ENCODE measurements at places on chromosomes 3 and 15.

GRCh38 chr3:56624725-56625124 lies 58.3 kb downstream of the TASOR start:
- no peak for DNase-seq

DNA sequence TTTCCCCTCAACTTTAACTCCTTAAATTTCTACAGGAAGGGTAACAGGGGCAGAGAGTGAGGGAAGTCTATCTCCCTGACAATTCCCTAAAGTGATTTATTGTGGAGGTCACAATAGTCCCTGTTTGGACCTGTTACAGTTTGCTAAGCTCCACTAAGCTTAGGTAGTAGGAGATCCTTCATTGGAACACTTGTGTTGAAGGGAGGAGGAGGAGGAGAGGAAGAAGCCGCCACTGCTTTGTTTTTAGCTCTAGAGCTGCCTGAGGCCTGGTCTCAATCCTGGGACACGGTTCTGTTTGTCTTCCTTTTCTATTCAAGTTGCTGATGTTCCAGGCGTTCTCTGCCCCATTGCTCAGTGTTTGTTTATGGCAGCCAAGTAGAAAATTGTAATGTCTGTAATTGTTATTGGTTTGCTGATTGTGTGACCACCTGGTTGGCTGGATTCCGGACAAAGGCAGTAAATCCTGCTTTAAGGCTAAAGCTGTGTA lies 48.4 kb downstream of the HES1 start:
- DNase-seq = no peak

DNA sequence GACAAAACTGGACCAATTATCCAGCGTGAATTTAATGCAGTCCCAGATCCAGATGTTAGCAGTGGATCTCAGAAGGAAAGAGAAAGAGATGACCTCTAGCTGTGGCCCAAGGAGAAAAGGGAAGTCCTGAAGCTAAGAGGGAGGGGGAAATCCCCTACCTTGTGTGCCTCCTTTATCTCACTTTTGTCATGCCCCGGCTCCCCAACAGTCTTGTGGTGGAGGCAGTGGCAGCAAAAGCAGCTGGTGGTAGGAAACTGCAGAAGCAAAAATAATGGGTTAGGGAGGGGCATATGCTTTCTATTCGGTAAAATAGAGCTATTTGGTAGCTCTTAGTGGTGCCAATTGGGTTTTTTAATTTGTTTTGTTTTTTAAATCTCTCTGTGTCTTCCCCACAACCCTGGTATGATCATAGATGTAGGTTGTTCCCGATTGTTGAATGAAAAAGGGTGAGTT lies 56.5 kb downstream of the MCTP2 start:
- DNase-seq = no peak

DNA sequence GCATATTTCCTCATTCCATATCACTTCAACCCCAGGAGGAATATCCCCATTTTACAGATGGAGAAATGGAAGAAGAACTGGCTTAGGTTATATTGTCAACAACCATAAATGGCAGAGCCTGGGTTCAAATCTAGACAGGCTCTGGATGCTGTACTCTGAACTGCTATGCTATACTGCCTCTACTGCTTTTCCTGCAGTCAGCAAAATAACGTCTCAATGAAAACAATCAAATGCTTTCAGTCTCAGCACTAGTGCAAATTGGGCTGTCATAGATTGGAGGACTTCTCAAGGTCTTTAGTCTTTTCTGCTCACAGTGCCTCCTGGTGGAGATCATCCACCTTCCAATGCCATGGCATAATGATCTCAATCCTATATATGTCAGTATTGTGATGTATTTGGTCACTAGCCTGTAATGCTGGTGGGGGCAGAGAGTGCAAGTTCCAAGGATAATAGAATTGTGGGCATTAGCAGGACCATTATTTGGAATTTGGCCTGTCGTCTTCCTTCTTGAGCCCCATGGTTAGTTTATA lies 285.0 kb downstream of the CLSTN2 start:
- no peak for DNase-seq

DNA sequence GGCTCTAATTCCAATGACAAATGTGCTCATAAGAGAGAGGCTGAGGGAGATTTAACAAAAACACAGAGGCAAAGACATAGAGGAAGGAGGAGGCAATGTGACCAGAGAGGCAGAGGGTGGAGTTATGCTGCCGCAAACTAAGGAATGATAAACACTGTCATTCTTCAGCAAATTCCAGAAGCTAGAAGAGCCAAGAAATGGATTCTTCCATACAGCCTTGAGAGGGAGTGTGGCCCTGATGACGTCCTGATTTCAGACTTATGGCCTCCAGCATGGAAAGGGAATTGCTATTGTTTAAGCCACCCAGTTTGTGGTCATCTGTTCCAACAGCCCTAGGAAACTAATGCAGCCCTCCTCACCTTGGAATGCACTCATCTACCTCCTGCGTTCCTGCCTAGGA lies 30.5 kb downstream of the CD47 start:
- DNase-seq = no peak

- DNase-seq = peak; percentile 30
These were observed 16.8 kb upstream of the ESYT3 start for GRCh38 chr3:138417559-138417982.

DNA sequence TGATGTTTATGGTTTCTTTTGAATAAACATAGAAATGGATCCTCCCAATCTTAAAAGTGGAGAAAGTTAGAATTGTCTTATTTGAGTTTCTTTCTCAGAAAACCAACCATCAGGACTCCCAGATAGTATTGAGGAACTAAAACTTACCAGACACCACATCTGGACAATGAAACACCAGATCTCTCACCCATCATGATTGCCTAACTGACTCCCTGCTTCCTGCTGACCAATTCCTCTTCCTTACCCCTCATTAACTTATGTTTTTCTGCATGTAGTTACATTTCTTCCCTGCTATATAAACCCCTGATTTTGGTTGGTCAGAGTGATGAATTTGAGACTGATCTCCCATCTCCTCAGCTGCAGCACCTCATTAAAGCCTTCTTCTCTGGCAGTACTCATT lies 242.0 kb upstream of the SETMAR start:
- no peak for DNase-seq

DNA sequence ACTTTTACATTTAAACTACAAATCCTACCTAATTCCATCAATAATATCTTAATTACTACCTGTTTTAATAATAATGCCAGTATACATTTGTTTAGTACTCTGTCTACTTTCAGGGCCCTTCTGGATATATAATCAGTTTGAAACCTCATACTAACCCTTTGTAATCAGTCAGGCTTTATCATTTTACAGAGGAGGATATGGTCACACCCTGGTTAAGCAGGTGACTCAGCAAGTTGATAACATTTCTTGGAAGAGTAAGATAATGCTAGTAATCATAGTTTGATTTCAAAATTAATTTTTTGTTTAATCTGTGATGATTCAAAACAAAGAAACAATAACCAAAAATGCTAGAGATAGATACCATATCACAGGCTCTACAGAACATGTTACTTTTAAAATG lies 208.2 kb upstream of the MANF start:
- no peak for DNase-seq

DNA sequence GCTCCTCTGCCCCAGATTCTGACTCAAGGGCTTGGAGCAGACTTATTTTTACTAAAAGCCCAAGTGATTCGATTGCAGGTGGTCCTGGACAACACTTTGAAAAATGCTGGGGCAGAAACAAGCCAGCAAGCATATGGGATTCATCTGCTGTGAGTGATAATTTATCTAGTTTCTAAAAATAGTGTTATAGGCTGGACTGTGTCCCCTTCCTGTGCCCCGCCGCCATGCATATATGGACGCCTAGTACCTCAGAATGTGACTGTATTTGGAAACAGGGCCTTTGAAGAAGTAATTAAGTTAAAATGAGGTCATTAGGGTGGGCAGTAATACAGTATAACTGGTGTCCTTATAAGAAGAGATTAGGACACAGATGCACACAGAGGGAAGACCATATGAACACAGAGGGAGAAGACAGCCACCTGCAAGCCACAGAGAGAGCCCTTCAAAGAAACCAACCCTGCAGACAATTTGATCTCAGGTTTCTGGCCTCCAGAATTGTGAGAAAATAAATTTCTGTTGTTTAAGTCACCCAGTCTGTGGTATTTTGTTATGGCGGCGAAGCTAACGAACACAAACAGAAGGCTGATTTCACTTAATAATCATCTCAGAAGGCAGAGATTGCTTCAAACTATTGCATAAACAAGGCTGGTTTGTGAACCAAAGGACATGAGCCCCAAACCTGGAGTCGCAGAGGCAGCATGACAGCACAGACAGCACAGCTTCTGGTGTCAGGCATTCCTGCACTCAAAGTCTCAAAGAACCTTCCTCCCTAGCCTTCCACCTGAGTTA lies 59.1 kb downstream of the CCNL1 start:
- DNase-seq = no peak

GRCh38 chr15:39786447-39787056 lies 3.9 kb upstream of the FSIP1 start:
- no peak for DNase-seq

GRCh38 chr3:175951047-175951694 lies 1092.0 kb downstream of the NAALADL2 start:
- DNase-seq = no peak

DNA sequence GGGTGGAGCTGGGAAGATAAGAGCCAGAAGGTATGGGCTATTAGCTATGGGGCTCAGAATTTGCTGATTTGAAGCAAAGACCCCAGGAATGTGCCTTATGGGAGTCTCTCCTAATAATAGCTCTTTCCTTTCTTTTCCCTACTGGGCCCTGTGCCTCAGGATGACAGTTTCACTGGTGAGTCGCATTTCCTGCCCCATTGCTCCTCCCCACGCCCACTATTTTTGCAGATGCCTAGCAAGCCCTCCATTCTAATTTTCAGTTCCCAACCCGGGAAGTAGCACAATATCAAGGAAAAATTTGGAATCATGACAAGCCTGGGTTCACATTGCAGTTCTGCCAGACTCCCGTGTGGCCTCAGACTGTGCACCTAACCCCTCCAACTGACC lies 583 bp downstream of the IL17RE start:
- no peak for DNase-seq

DNA sequence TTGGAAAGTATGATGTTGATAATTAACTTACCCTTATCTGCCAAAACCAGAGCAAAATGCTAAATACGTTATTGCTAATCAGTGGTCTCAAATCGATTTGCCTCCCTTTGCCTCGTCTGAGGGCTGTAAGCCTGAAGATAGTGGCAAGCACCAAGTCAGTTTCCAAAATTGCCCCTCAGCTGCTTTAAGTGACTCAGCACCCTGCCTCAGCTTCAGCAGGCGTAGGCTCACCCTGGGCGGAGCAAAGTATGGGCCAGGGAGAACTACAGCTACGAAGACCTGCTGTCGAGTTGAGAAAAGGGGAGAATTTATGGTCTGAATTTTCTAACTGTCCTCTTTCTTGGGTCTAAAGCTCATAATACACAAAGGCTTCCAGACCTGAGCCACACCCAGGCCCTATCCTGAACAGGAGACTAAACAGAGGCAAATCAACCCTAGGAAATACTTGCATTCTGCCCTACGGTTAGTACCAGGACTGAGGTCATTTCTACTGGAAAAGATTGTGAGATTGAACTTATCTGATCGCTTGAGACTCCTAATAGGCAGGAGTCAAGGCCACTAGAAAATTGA lies 59.7 kb downstream of the DCUN1D1 start:
- DNase-seq = no peak

- no peak for DNase-seq
These were observed 8.9 kb upstream of the TMEM202 start for GRCh38 chr15:72389231-72389630.

- DNase-seq = no peak
These were observed at the start of gene PLIN1 for GRCh38 chr15:89679212-89679611. TSS of gene PLIN1 (minus strand) at chr15:89679367. CDS start at chr15:89677489, 1,878 bp downstream.

DNA sequence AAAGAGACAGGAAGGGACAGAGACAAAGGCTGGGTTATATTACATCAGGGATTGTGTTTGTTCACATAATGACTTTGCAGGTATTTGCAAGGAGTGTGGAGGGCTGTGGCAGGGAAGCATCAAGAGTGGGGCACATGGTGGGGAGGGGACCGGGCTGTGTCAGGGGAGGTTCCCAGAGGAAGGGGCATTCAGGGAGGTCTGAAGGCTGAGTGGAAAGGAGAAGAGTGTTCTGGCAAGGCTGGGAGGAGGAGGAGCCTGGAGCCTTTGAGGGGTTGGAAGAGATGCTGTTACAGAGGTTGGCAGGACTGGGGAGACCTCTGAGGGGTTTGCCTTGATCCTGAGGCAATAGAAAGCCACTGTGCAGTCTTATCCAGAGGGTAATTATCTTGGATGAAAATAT lies 49.4 kb downstream of the EXOG start:
- DNase-seq = no peak

DNA sequence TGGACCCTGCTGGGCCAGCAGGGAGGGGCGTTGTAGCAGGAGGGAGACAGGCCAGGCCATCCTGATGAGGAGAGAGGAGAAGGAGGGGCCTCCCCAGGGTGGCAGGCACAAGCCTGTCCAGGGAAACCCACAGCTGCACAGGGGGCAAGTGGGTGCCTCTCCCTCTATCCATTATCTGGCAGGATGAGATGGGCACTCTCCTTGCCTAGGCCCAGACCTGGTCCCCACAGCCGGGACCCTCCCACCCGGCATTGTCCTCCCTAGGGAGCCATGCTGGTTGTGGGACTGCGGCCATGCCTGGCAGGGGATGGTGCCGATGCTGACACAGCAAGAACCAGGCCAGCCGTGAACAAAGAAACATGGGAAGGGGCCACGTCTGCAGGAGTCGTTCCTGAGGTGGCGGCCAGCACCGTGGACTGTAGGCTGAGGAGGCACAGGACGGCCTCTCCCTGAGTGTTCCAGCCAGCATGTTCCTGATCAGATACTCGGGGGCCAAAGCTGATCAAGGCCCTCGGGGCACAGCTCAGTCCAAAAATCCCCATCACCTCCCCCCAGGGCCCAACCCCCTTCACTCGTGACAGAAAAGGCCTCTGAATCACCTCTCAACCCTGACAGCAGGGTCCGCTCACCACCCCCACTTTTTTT lies 19.2 kb upstream of the CYP11A1 start:
- DNase-seq = no peak

GRCh38 chr15:59738676-59739075 lies 49.6 kb upstream of the BNIP2 start:
- DNase-seq = no peak

DNA sequence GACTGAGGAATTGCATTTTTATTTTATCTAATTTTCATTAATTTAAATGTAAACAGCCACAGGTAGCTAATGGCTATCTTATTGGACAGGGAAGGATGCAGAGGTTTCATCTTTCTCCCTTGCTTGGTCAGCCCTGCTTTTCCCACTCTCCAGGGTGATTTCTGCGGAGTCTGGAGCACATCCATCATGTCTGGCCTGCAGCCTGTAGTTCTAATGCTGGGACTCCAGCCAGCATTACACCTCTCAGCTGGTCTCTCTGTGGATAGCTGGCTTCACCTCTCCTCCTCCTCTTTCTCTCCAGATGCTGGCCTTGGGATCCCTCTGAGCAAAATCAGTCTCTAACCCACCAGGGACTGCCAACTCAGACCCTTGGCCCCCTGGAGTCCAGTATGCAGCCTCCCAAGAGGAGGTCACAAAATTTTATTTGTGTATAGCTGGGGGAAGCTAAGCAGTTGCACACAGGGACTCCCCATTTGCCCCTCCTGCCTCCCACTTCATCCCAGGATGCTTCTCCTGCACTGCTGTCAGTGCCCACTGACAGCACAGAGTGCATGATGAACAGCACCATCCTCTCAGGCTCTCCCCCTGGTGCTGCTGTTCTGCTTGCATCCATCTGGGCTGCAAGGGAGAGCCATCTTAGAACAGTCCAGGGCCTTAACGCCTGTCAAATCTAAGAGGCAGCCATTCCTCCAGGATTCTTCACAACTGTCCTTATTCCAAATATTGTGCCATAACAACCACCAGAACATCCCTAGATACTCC lies 1.7 kb downstream of the BFSP2 start:
- DNase-seq = no peak
